ENCODE measurements at places on chromosomes 1 and 21.

DNA sequence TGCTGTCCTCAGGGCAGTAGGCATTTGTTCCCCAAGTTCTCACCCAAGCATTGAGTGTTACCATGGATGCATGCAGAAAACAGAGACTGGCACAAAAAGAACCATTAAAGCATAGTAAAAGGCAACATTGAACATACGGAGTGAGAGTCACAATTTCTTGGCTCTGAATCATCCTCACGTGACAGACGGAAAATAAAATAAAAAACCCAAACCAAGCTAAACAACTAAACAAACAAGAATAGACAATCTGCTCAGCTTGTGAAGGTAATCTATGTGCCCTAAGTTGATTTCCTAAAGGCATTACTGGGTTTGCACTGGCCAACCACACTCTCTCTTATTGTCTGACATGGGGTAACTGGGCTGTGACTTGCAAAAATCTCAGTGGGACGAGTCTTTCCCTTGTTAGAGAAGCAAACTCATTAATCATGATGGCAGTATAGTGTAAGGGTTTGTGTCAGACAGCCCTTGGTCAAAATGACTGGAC, 306.0 kb downstream of the ASTN1 start:
- no peak for DNase-seq

DNA sequence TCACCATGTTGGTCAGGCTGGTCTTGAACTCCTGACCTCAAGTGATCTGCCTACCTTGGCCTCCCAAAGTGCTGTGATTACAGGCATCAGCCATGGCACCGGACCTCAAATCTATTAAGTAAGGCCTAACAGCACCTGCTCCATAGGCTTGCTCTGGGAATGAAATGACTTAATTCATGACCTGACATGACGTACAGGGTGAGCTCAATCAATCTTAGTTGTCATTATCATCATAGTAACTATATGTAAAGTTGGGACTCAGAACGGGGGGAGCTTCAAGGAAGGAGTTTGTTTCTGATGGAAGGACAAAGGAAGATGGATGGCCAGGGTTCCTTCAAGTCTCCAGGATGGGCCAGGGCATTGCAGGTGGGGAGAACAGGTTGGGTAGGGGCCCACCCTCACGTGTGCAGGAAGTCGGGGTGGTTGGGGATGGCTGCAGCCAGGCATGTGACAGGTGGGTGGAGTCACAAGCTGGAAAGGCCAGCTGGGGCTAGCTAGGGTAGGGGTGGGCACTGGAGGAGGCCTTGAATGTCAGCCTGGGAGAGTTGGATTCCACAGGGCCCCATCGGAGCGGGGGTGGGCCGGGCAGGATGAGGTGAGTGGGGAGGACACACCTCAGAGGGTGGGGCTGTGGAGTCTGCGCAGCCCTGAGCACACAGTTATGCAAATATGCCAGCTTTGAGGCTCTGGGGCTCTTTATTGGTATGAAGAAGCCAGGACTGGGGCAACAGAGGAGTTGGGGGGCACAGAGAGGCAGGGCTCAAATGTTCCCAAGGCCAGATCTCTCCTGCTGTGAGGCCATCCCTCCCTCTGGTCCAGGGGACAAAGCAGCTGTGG, 9.6 kb downstream of the TRIM62 start:
- no peak for DNase-seq

DNA sequence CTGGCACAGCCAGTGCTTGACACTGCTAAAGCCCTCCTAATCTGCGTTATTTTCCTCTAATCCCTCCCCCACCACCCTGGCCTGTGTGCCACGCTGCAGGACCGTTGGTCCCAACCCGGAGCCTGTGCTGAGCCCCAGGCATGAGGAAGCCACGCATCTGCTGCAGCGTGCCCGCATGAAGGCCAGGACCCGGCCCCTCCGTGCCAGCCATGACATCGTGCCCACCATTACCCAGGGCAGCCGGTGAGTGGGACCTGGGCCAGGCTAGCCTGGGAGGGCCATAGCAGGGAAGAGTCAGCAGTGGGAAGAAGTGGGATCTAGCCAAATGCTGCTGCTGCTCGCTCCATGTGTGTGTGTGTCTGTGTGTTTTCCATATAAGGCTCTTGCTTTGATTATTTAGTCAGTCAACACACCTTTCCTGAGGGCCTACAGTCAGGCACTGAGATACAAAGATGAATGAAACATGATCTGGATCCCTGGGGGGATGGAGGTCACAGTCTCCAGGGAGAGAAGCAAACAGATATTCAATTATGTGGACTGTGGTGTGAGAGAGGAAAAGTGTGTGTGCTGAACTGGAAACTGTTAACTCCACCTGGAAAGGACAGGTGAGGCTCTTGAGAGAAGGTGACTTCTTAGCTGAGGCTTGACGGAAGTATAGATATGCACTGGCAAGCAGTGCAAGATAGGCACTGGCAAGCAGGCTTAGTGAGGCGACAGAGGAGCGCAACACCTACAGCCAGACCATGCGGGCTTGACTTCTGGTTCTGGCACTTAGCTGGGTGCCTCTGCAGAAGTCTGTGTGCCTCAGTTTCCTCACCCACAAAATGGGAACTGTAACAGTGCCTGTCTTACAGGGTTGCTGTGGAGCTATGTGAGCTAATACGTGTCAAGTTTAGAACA, 15.9 kb downstream of the KIAA1614 start:
- no peak for DNase-seq

DNA sequence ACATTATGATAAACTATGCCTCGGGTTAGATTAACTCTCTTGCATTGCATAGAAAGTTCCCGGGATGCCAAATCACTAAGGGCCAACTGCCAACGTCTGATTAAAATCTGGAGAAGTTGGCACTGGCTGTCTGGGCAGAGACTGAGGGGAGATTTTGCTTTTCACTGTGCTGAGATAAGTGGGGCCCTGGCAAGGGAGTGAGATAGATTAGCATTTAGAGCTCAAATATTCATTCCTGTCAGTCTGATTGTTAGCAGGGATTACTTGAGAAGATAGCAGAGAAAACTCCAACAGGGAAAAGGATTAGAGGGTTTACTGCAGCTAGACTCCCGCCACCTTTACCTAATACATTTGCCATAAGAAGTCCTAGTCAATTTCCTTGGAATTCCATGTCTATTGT, 714.1 kb upstream of the CHRM3 start:
- DNase-seq = no peak

DNA sequence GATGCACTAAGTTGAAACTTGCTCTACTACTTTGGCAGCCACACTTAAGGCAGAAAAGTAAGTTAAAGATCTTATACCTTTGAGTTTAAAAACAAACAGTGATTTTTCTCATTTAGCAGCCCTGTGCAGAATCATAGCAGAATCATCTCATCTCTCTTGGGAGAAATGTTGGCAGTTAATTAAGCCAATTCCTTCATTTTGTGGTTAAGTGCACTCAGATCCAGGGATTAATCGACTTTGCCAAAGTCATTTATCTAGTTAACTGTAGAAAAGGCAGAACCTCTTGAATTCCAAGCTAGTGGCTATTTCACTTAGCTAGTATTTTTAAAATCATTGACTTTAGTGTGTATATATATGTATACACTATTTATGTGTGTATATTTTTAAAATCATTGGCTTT, 125.0 kb downstream of the GPR52 start:
- no peak for DNase-seq

DNA sequence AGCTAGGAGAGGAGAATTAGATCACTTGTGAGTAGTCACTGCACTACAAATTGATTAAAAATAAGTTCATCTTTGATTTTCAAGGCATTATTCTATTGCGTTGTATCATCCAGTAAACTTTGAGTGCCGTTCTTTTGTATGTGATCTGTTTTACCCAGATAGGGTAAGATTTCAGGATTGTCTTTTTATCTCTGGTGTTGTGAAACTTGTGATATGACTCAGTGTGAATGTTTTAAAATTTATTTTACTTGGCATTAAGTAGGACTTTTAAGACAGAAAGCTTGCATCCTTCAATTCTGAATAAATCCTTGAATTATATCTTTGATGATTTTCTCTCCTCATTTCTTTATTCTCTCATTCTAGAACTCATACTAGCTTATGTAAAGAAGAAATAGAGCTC, 93.3 kb upstream of the ADAMTS5 start:
- no peak for DNase-seq

GRCh38 chr1:40887652-40888051, 25.5 kb upstream of the CITED4 start:
- DNase-seq = no peak

DNA sequence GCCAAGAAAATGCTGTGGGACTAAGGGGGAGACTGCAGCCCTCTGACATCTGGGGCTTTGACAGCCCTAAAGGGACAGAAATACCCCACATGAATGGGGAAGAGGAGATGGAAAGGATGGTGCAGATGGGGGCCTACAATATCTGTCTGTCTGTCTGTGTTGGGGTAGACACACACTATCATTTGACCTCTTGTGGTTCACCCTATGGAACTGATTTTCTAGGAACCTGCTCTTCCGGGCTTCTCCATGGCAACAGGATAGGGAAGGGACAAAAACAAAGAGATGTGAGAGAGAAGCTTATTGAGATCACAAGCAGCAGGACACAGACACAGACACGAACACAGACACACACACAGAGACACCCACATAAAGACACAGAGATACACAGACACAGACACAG, 17.1 kb downstream of the KIF21B start:
- DNase-seq = no peak

GRCh38 chr1:92494485-92495141, 7.9 kb upstream of the GFI1 start:
- DNase-seq = no peak

GRCh38 chr1:109754738-109755137, 9.0 kb downstream of the EPS8L3 start:
- DNase-seq = no peak

- no peak for DNase-seq
Measured at GRCh38 chr1:174761901-174762585, 237.7 kb upstream of the CACYBP start.

DNA sequence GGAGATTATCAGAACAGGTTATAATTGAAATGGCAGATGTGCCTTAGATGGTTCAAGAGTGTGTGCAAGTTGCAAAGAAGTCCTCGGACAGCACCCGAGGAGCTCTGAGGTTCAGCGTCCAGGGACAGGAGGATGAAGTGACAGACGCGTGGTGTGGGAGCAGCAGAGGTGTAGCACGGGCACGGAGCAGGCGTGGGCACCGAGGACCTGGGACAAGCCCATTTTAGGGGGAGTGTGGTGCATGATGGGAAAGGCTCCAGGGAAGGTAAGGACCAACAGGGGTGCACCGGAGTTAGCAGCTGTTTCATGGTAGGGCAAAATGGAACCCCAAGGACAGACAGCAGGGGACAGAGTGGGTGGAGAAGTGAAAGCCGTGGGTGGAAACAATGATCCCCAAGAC, 56.3 kb upstream of the BACE2 start:
- DNase-seq = no peak

DNA sequence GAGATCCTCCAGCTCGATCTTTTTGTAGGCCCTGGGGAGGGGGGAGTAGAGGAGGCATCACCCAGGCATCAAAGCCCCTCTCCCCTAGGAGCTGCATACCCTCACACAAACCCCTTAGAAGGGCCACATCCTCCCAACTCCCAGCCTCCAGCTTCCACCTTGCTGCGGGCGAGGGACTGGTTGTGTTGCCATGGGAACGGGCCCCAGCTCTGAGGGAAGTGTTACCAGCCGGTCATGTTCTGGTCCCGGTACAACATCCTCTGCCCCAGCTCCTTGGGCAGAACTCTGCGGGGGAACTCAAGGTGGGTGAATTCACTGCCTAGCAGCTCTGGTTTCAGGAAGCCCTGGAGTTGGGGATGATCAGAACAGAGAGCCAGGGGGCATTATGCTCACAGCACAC, 4.1 kb downstream of the PPM1J start:
- DNase-seq = no peak

- no peak for DNase-seq
Measured at GRCh38 chr1:7389201-7389905, 381.7 kb upstream of the VAMP3 start.

DNA sequence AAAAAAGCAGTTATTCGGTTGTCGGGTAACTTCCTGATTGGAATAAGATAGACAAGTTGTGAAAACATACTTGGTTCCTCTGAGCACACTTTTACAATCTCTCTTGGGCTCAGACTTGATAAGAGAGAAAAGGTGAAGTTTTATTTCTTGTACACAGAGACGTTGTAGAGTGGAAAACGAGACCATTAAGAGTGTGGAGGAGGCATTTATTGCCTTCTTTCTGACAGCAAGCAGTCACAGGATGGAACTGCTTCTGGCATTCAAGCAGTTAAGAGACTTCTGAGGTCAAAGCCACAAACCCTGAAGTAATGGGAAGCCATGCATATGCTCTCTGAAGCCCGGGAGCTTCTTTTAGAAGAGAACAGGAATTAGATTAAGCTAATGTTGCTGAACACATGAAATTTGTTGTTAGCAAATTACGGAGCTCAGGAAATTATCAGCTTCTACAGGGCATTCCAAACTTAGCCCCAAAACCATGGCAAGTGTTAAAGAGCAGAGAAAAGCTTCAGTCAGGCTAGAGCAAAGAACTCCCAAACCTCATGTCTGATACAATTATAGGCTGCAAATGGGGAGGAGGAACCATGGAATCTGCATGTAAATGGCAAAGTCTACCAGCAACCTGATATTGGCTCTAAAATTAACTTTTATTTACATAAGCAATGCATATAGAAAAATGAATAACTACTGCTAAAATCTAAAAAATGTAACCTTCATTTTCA, 26.0 kb downstream of the S1PR1 start:
- DNase-seq = no peak

DNA sequence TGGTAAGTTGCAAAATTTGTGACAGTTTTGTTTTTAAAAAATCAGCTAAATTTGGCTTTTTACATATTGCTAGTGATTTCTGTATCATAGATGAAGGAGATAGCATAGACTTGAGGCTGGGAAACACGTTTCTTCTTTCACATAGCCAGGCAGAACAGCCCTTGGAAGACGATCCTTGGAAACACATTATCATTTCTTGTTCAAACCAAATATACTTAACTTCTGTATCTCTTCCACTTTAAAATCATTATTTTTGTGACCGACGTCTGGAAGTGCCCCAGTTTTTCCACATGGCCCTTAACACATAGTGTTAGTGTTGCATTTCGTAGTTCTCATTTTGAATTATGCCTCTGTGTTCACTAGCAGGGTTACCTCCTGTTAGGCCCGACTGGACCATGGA, 193.5 kb downstream of the SDCCAG8 start:
- DNase-seq = no peak

DNA sequence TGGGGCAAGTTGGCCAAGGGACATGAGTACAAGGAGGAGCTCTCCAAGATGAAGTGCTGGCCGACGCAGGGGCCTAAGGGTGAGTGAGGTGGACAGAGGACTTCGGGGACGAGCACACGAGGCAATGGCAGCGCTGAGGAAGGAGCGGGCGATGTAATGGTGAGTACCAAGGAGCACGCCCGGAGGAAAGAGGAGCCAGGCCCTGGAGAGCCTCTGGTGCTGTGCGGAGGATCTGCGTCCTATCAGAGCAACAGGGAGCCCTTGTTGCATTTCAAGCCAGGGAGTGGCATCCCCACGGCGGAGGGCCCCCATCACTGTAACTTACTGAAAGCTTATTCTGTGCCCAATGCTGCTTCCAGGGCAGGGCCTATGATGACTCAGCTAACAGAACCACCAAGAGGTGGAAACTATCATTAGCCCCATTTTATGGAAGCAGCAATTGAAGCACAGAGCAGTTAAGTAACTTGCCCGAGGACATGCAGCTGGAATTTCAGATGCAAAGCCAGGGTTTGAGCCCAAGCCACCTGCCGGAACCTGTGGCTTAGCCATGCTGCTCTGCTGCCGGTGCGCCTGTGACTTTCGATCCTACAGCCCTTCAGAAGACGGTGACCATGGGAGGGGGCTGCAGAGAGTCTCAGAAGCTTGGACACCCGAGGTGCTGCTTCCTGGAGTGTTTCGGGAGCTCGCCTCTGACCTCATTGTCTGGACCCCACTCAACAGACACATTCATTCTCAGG, 17.6 kb upstream of the AJAP1 start:
- no peak for DNase-seq

Data from stimulated activated CD4-positive, alpha-beta T cell treated with anti-CD3 and anti-CD28 coated beads, Interleukin-1b, Interleukin-23, amount 100 ng/mL, for 1 hour (primary cell).